ENCODE measurements at places on chromosomes 6 and 20.

GRCh38 chr6:15089569-15090144, 156.2 kb upstream of the JARID2 start:
- no peak for DNase-seq

DNA sequence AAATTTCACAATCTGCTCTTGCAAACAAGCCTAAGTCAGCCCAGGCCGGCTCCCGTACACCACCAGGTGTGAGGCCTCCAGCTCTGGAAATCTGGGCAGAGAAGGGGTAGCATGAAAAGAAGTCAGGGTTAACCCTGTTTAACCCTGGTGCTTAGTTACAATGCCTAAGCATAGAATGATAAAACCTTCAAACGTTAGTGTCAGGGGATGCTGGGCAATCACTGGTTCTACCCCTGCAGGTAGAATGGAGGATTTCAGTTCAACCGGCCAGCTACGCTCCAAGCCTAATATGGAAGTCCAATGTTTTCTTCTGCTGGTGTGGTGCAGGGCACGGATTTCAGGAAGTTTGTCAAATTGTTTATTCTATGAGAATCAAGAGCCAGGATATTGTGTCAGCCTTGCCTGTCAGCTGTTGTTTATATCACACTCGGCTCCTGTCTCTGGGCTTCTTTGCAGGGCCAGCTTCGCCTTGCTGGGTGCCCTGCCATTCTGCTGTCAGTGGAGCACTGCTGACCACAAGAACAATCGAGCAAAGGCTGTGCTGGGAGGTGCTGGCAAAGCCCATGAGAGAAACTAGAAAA, 20.2 kb upstream of the CD93 start:
- no peak for DNase-seq

DNA sequence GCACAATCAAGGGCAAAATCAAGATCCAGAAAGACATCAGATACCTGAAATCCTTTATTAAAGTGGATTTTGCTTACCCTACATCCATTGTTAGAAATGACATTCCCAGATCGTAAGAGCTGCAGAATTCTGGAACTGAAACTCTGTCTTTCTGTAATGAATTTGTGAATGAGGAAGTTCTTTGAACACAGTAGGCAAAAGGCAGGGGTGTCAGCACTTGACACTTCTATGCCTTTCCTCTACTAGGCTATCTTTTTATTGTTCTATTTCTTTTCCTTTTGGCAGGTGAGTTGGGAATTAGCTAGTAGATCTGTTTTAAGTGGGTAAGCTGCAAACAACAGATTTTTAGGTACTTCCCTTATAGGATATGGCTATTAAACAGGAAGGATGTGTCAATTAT, 126.3 kb downstream of the CARMIL1 start:
- DNase-seq = no peak

GRCh38 chr20:9262653-9263194, 193.8 kb downstream of the PLCB4 start:
- DNase-seq = no peak

GRCh38 chr6:113397236-113397635, 459.9 kb upstream of the MARCKS start:
- peak; percentile 12 for DNase-seq
